ENCODE measurements at places on chromosomes 7 and 10. TPM values are rescaled to one million over a fixed set of nuclear protein-coding genes. Genes with fewer than 3 reads are reported as not detected.

GRCh38 chr10:7400068-7400715 lies 10.6 kb downstream of the SFMBT2 start:
- no peak for DNase-seq

Gene ARF5
- 115 TPM for total RNA-seq

DNA sequence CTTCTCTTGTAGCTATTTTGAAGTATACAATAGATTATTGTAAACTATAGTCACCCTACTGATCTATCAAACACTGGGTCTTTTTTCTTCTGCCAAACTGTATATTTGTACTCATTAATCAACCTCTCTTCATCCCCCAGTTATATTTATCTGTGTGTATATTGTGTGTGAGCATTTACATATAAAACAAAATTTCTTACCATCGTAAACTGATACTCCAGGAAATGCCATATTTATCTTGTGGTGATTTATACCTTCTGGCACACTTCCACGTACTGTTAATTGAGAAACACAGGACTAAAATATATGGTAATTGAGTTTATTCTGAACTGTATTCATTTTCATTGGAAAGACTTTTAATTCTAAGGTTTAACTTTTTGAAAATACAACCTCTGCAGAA lies 18.9 kb downstream of the ANLN start:
- DNase-seq, result no peak

- no peak for DNase-seq
Observed at GRCh38 chr10:1642600-1643160, 94.6 kb downstream of the ADARB2 start.

DNA sequence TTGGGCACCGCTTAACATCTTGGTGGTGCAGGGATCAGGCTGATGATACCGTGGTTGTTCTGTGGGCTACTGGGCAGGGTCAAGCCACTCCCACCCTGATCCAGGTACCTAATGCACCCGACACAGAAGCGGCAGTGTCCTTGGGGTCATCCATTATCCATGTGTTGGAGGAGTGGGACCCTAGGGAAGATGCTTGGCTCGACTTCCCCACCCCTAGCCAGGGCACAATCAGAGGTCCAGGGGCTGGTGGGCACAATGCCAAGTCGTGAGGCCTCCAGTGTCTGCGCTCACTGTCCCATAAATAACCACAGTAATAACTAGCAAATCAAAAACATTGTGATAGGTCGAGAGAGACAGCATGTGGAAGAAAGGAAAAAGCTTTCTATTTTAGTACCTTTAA lies 37.7 kb downstream of the HTRA1 start:
- DNase-seq, result no peak

DNA sequence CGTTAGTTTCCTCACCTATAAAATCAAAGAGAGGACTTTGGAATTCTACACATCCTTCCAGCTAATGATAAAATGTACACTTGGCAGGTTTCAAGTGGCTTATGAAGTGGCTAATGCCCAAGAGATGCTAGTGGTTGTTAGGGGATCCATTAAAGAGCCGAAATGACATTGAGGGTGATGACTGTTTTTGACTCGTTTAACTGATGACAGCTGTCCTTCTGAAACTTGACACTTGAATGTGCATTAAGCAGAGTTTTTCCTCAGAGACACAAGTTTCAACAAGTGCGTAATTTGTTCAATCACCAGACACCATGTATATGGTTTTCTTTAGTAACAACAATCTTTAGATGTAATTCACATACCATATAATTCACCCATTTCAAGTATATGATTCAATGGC lies 1.6 kb upstream of the PRF1 start:
- no peak for DNase-seq
